Activated naive CD8-positive, alpha-beta T cell treated with anti-CD3 and anti-CD28 coated beads, Interleukin-2, amount 10 ng/mL, durations not matched to agents 7 days and 5 days (primary cell): ENCODE measurements at places on chromosomes 16 and 17.

DNA sequence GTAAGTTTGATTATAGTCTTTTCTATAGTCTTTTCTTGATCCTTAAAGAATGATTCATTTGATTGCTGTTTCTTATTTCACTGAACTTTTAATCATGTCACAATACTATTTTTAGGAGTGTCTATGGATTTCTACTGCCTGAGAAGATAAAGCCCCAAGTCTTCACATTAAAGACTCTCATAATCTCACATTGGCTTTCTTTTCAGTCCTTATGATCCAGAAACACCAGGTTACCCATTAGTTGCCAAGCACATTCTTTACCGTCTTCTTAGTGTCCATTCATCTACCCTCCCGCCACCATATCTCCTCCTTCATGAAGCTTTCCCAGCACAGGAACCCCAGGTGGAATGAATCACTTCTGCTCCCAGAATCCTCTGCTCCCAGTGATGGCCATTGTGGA is 49.5 kb upstream of the MYOCD start:
- DNase-seq: no peak

DNA sequence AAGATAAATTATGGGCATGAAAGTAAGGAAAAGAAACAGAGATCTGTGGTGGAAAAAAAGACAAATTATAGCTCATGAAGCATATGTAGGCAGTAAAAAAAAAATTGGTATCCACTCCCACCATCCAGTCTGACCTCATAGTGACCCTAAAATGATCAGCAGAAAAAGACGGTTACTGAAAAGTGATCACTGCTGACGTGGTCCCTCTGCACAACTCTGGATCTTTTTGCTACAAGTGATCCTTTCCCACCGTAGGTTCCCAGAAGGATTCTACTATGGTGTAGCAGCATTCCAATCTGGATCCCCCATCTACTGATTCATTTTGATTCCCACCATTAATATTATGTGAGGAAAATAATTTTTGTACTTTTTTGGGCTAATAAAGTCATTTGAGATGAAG is 10.9 kb upstream of the CHST6 start:
- DNase-seq: no peak

DNA sequence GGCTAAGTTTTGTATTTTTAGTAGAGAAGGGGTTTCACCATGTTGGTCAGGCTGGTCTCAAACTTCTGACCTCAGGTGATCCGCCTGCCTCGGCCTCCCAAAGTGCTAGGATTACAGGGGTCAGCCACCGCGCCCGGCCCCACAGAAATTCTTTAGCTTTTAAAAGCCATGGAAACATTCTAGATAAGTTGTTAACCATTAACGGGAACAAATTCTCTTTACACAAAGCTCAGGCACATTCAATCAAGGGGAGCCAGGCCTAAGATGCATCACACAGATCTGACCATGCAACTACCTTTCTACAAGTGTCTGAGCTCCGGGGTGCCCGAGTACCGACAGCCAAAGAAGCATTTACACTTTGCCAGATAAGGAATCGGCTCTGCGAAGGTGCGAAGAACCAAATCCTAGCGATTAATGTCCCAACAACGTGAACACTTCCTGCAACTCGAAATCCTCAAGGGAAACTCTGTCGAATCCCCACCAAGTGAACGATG is 1.0 kb downstream of the EMC8 start:
- no peak for DNase-seq

DNA sequence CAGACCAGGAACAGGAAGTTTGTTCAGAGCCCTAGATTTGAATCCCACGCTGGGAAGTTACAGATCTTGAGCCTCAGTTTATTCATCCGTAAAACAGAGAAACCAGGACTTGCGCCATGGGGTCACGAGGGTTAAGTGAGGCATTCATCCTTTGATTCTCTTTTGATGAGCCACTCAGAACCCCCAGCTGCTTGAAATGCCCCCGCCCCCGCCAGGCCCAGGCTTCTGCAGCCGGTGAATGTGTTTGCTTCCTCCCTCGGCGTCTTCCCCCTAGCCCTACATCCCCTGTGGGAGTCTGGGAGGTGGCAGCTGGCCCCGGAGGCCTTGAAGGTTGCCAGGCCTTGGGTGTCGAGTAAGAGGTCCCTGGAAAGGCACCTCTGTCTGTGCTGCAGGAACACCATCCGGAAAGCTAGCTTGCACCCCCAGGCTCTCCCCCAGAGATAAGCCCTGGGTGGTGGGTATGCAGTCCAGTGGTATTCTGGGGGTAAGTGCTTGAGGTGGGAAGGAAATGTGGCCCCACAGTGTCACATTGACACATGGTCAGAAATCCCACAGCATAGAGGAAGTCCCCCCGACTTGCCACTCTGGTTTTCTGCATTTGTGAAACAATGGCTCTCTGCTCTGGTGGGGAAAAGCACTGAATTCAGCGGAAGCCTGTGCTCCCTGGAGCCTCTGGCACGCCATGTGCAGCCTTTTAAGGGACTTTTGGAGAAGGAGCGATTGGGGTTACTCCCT is 14.9 kb downstream of the IRF8 start:
- DNase-seq: no peak

DNA sequence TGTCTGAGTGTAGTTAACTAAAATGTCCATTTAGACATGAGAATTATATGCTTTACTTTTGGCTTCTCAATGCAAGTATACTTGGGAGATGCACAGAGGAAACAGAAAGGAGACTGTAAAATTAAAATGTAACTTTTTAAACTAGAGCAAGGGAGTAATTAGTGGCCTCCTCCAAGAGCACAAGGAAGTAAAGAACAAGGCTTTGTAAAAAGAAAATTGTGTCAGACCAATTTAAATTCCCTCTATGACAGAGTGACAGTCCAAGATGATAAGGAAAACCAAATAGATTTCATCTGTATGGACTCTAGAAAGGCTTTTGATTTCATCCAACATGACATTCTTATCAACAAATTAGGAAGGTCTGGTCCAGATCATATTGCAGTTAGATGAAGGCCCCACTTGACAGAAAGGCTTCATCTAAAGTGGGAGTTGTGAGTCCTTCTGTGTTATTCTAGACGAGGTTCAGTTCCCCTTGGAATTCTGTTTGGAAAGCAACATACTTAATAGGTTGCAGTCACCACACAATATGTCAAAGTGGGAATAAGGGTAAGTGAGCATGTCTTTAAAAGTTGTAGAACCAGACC is 6.5 kb upstream of the CAPNS2 start:
- no peak for DNase-seq

DNA sequence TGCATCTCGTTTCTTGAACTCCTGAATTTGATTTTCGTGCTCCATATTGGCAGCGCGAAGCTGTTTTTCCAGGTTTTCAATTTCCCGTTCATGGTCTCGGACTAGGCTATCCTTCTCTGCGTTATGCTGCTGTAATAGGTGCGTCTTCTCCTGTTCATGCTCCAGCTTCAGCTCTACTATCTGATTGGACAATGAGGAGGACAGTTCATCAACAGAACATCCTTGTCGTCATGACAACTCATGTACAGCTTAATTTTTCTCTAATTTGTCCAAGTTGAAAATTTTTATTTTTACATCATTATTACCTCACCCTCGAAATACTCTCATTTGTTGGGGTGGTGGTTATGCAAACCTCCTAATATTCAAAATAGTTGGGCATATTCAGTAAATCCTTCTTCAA is 289.8 kb downstream of the CEP112 start:
- DNase-seq: no peak

DNA sequence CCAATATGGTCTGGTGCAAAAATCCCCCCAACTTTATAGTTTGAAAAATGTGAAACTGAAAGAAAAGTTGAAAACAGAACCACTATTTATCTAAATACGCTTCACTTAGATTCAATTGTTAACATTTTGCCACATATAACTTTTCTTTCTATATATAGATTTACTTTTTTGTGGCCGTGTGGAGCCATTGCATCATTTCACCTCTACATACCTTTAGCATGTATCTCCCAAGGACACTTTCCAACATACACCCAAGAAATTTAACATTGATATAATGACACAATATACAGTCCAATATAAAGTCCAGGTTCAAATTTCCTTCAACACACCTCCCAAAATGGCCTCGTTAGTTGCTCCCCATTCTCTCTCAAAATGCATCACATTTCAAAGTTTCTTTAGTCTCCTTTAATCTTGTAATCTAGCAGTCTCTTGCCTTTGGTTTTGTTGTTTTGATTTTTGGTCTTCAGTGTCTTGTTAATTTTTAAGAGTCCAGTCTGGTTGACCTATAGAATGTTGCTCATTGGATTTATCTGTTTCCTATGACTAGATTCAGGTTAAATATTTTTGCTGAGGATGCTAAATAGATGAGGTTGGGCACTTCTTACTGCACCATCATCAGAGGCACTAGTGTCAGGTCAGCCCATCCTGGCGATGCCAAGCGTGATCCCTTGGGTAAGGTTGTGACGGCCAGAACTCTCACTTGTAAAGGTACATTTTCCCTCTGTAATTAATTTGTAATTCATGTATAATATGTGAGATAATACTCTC is 64.3 kb upstream of the BCAR1 start:
- DNase-seq: no peak
